Activated CD4-positive, alpha-beta T cell treated with anti-CD3 and anti-CD28 coated beads, Interleukin-2, amount 50 U/mL, for 24 hours (primary cell): ENCODE measurements at places on chromosomes 2 and 18.

DNA sequence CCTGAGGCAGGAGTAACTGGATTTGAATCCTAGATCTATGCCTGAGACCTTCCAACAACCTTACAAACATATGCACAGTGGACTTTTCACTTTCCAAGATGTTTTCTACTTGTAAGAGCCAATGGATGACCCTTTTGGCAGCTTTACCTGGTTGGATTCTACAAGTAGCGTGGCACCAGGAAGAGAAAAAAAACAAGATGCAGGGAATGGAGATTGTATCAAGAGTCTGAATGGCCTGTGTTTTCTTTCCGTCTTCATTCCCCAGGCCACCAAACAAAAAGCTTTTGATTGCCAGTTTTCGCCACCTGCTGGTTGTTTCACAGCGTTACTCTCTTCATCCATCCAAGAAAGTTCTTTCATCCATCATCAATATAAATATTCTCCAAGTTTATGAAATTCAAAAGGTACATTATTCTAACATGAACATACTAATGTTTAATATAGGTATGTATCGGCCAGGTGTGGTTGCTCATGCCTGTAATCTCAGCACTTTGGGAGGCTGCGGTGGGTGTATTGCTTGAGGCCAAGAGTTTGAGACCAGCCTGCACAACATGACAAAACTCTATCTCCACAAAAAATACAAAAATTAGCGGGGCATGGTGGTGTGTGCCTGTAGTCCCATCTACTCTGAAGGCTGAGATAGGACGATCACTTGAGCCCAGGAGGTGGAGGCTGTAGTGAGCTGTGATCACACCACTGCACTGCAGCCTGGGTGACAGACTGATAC is 3.5 kb upstream of the BCL2 start:
- DNase-seq: no peak

DNA sequence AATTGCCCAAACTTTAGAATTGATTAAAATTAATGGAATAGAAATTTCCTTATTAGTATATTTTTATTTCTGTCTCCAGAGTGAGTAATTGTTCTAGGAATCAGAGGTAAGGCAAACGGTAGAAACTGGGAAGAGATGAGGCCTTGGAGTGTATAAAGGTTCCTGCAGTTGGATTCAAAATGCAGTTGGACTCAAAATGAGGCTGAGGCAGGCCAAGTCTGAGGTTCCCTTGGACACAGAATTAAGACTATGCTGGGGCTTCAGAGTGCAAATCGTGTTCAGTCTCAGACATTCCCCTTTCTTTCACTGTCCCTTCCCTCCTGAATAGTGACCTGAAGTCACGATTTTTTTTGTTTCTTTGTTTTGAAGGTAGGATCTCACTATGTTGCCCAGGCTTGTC is 746.9 kb upstream of the NRXN1 start:
- DNase-seq: no peak

GRCh38 chr2:212078103-212078502 is 460.5 kb downstream of the ERBB4 start:
- DNase-seq: no peak

- no peak for DNase-seq
These were observed 177.4 kb downstream of the CAPN13 start for GRCh38 chr2:30629866-30630265.

- DNase-seq: no peak
These were observed 56.9 kb downstream of the COL4A4 start for GRCh38 chr2:227106845-227107759.

GRCh38 chr2:230356084-230356483 is 29.1 kb downstream of the SP140L start:
- DNase-seq: no peak

GRCh38 chr2:233252227-233252626 is 754 bp downstream of the ATG16L1 start:
- DNase-seq: no peak

DNA sequence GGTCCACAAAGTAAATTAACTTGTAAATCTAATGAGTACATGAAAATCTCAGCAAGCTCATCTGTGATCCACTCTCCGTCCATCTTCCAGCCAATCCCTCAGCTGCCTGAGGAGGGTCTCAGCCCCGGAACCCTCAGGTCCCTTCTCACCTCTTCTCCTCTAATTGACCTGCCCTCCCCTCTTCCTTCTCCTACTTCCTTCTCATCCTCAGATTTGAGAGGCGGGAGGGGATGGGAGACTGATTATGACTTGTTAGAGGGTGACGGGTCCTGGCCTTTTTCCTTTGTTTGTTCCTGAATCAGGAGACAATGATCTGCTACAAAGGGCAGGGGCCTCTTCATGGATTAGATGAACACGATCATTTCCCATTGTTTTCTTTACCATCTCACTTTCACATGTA is 80.1 kb downstream of the CYBRD1 start:
- DNase-seq: no peak

- no peak for DNase-seq
These were observed 87.4 kb downstream of the MDH1 start for GRCh38 chr2:63676135-63676534.
